ENCODE measurements at places on chromosomes 16 and 17.

DNA sequence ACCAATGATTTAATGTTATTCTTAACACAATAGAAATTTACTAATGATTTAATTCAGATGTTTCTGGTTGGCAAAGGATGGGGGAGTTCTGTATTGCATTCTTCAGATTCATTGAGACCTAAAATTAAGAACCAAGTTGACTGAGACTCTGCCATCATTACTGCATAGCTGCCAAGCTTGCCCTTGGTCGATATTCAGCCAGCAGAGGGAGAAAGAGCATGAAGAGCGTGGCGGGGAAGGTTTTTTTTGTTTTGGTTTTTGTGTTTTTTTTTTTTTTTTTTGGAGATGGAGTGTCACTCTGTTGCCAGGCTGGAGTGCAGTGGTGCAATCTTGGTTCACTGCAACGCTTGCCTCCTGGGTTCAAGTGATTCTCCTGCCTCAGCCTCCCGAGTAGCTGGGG lies 659.4 kb upstream of the EEF2KMT start:
- no peak for DNase-seq

DNA sequence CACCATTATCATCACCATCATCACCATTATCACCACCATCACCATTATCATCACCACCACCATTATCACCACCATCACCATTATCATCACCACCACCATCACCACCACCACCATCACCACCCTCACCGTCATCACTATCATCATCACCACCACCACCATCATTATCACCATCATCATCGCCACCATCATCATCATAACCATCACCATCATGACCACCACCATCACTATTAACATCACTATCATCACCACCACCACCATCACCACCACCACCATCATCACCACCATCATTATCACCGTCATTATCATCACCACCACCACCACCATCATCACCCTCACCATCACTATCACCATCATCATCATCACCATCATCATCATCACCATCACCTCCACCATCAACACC lies 9.1 kb downstream of the FOXL1 start:
- DNase-seq: no peak

DNA sequence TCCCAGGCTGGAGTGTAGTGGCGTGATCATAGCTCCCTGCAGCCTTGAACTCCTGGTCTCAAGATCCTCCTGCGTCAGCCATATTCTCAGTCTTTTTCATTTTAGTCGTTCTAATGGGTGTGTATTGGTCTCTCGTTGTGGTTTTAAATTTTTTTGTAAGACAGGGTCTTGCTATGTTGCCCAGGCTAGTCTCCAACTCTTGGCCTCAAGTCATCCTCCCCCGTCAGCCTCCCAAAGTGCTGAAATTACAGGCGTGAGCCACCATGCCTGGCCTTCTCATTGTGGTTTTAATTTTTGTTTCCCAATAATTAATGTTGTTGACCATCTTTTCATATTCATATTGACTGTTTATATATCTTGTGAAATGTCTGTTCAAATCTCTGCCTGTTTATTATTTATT lies 8.6 kb downstream of the TMEM94 start:
- no peak for DNase-seq

- no peak for DNase-seq
Observed at GRCh38 chr16:86286991-86287663, 223.2 kb upstream of the FOXF1 start.

GRCh38 chr16:629833-630248 lies 944 bp upstream of the WFIKKN1 start:
- DNase-seq: no peak

GRCh38 chr17:65823713-65824112 lies 262.3 kb upstream of the AXIN2 start:
- no peak for DNase-seq

DNA sequence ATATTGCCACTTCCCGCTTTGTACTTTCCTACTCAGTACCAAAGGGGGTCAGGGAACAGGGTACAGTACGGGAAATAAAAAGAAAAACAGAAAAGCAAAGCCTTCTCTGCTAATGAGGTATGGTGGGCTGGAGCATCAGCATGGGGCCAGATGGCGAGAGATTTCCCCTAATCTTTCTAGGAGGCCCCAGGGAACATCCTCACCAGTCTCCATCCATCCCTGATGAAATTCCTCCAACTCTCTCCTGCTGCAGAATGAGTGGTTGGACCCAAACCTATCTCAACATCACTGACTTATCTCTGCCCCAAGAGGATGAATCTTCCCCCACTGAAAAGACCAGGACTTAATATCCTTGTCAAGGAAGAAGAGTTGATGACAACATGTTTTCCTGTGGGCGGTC lies 185.6 kb downstream of the C16orf78 start:
- no peak for DNase-seq

DNA sequence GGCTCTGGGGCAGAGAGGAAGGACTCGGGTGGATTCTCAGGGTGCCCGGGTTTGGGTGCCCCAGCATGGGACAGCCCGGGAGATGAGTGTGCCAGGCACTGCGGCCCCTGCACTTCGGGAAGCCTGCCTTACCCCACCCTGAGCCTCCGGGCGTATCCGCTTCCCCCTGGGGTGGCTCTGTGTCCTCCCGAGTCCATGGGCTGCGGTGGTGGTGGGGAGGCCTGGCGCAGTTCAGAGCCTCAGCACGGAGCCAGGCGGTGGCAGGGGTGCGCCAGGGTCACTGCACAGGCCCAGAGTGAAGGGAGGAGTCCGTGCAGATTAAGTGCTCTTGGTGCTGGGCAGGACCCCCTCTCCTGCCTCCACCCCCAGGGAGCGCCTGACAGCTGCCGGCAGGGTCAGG lies 20.7 kb downstream of the MYBBP1A start:
- DNase-seq: no peak

GRCh38 chr16:1990351-1991134 lies 773 bp downstream of the SYNGR3 start:
- DNase-seq: no peak

DNA sequence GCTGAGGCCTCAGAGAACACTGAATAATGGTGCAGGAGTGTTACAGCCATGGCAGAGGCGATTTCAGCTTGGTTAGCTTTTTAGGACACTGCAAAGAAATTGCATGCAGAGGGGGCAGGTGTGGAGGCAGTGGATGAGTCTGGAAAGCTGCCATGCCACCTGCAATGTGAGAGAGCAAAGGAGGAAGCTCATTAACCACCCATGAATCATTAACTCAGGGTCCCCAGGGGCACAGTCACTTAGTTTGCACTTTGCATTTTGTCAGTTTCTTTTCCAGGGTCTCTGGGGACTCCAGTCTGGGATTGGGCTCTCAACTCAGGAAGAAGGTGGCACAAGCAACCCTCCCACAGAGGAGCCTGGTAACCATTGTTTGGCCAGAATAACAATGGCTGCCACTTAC lies 132.9 kb downstream of the USP31 start:
- no peak for DNase-seq

- DNase-seq: no peak
Observed at GRCh38 chr16:860891-861290, 60.4 kb upstream of the GNG13 start.

DNA sequence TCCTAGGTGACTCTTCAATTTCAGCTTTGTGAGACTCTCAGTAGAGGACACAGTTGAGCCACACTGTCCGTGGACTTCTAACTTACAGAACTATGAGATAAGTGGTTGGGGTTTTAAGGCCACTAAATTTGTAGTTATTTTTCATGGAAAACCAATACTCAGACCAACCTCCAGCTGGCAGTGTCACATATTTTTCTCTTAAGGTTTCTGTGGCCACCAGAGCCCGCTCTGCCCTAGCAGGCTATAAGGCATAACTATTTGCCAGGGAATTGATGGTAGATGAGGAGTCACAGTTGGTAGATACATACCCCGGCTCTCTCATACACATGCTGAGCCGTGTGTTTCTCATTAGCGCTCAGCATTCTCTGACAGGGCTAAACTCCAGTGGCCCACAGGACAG lies 336.8 kb upstream of the MON1B start:
- no peak for DNase-seq

DNA sequence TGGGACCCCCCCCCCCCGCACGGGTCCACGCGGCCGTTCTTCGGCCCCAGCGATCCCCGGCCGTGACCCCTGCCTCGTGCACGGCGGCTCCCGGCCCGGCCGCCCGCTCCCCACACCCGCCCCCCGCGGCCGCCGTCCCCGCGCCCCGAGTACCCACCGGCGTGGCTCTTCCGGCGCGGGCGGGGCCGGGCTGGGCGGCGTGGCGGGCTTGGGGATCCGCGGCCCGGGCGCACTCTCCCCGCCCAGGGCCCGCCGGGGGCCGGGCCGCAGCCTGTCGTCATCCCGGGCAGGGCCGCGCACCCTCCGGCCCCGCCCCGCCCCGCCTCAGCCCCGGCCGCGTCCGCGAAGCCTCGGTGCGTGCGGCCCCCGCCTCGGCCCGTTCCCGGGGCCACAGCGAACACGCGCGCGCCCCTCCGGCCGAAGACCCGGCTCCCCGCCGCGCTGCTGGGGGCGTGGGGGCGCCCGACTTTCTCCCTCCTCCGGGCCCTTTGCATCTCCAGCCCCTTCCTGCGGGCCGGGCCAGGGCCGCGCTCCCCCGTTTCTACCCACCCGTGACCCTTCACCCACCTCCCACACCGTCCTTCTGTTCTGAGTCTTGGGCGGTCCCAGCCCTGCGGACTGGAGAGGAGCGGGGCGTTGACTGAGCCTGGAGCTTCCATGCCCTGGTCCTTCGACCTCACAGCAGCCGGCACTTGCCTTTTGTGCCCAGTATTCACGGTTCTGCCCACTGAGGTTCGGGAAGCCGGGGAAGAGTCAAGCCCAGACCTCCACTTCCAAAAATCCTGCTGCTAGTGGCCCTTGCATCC lies 840 bp downstream of the MYO1C start:
- DNase-seq: no peak

DNA sequence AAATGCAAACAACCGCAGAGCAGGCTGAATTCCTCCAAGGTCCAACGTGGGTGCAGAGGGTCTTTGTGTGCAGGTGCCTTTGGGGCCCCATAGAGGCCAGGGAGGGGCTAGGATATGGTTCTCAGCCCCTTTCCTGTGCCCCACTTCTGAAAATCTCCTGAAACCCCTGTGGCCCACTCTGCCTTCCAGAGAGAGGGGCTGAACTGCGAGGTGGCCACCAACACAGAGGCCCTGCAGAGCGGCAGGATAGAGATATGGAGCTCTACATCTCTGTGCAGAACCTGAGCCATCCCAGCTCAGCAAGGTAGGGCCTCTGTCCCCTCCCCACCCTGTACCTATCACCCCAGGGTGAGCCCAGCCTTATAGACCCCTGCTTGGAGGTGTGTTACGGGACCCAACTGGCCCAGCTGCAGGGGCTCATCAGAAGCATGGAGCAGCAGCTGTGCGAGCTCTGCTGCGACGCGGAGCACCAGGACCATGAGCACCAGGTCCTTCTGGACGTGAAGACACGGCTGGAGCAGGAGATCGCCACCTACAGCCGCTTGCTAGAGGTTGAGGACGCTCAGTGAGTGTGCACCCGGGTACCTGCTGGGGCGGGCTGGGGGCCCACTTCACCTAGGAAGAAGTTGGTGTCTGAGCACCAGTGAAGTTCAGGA lies 5.5 kb downstream of the USP6 start:
- no peak for DNase-seq

DNA sequence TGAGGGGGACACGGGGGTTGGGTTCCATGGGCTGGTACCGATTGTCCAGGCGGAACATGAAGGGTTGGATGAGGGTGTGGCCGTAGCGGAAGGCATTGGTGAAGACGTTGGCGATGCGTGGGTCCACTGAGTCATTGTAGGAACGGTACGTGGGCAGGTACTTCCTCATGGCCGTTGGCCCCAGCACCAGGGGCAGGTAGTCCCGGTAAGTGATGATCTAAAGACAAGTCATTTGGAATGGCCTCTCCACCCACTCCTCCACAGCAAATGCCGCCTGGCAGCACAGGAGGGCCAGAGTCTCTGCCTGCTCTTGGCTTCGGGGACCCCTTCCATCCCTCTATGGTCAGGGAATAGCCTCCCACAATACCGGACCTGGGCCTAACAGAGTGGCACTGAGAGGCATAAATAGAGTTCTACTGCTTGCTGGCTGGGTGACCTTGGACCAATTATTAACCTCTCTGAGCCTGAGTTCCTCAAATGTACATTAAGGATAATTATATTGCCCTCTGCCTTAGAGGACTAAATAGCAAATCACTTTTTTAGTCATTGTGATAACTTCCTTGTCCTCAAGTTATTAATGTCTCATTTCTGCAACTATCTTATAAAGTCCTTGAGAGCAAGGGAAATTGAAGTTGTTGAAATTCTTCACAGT lies 7.2 kb downstream of the MPO start:
- no peak for DNase-seq

- DNase-seq: no peak
Observed at GRCh38 chr17:284676-285355, 67.8 kb downstream of the RPH3AL start.

GRCh38 chr16:11871193-11871592 lies 19.9 kb upstream of the RSL1D1 start:
- DNase-seq: no peak

DNA sequence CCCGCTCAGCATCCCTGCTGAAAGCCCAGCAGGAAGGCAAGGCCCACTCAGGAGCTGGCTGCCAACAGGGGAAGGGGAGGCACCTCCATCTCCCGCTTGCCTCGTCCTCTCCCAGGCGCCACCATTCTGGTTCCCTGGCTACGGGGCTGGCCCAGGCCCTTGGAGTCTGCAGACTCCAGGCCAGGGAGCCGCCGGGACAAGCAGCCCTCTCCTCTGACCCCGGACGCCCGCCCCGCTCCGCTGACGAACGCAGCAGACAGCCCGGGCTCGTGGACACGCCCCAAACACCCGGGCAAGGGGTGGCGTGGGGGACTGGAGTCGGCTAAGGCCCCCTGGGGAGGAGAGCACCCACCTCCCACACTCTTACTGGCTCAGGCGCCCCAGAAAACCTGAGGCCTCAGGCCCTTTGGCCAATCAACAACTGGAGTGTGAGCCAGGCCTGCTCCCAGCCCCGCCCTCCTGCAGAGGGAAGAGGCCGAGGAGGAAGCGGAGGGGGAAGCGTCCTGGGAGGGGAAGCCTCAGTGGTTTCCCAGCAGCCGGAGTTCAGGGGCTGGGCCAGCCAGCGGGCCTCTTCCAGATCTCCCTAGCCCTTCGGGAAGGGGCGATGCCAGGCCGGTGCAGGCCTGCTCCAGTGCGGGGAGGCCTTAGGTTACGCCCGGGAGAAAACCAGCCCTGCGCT lies 4.2 kb downstream of the MNT start:
- DNase-seq: peak; percentile 93

DNA sequence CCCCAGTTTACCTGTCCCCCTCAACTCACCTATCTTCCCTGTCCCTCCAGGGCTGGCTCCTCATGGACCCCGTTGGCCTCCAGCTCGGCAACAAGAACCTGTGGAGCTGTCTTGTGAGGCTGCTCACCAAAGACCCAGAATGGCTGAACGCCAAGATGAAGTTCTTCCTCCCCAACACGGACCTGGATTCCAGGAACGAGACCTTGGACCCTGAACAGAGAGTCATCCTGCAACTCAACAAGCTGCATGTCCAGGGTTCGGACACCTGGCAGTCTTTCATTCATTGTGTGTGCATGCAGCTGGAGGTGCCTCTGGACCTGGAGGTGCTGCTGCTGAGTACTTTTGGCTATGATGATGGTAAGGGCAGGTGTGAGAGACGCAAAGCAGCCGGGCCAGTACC lies 31.3 kb downstream of the NLRC5 start:
- no peak for DNase-seq

DNA sequence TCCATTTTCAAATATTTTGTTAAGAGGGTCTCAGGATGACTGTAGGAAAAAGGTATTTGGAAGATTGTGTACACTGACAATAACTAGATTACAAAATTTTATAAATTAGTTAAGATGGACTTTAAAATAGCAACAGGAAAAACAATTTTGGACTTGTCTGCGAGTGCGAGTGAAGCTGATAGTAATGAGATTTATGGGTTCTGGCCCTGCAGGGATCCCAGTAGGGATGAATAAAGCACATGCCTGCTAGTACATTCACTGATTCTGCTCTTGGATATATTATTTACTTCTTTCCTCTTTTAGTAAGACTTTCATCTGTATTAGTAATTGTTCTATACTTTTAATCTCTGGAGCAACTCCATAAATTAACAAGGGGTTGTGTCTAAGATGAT lies 28.2 kb downstream of the PRKCA start:
- DNase-seq: no peak

Measured in NCI-H1048 (cell line).